ENCODE measurements at places on chromosomes 16 and 17.

DNA sequence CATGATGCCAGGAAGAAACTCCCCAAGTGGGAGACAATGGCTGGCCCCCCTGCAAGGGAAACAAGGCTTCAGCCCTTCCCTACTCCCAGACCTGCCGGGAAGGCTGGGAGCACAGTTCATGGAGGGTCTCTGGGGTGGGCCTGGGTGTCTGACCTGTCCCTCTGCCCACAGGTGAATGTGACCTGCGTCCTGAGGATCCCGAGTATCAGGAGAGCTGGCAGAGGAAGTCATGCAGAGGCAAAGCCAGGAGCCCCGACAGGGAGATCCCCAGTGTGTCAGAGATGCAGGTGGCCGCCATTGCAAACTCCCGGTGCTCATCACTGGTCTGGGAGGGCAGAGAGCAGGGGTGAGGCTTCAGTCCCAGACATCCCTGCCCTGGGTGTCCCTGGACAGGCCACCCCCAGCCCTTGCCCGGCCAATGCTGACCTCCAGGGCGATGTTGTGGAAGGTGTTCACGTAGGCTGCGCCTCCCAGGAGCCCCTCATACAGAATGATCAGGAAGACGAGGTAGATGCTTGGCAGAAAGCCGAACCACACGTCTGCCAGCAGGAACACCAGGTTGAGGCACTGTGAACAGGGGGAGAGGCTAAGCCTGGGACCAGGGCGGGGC, 5.3 kb upstream of the NPIPB7 start:
- no peak for DNase-seq

GRCh38 chr17:34076743-34077631, 178.1 kb upstream of the CCL2 start:
- no peak for DNase-seq

- DNase-seq, result no peak
Observed at GRCh38 chr16:56340864-56341365, 84.4 kb downstream of the AMFR start.

DNA sequence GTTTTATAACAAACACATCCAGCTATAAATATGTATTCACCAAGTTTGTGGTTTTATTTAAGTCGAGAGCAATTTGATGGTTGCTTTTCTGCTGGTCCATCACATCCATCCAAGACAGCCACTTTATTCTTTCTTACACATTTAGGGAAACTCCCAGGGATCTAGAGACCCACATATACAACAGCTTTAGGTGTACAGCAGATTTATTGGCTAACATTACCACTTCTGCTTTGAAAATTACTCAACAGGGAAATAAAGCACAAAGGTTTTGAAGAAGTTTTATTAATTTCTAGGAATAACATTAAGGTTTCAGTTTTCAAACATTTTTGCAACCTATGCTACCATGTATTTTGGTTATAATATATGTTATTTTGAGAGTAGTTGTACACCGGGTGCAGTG, 6.9 kb downstream of the ERCC4 start:
- no peak for DNase-seq

DNA sequence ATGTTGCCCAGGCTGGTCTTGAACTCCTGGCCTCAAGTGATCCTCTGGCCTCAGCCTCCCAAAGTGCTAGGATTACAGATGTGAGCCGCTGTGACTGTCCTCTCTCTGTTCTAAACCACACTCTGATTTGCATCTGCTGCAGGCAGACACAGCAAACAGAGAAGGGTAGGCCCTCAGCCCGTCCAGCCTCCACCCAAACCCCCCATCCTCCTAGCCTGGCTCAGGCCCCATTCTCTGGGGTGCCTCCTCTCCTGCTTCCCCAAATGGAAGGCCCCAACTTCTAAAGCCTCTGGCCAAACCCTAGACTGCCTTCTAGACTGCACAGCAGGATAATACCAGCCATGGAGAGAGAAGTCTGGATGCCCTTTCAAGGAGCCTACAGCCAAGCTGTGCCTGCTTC, 4.1 kb upstream of the GFAP start:
- DNase-seq, result no peak

DNA sequence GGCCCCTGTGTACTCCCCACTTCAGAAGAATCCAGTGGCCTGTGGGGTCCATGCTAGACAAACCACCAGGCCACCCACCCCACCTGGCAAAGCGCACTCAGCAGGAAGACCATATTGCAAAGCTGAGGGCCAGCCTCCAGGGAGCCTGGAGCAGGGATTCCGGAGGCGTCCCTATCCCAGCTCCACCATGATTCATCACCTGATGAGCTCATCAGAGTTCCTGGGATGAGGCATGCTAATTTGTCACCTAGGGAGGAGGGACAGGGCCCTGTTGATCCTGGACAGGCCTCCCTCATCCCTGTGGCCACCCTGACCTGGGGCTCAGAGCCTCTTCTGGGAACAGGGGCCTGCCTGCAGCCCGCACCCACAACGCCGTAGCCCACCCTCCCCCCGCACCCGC, 131.6 kb upstream of the PLCG2 start:
- DNase-seq, result no peak

- DNase-seq, result no peak
Observed at GRCh38 chr16:28182183-28182582, 29.6 kb downstream of the XPO6 start.

GRCh38 chr17:48561884-48562810, 16.0 kb downstream of the HOXB4 start:
- no peak for DNase-seq

Data from midbrain (tissue), 1 donor.